Renal cortical epithelial cell (primary cell): ENCODE measurements at places on chromosomes 1 and 21. TPM values are rescaled to one million over a fixed set of nuclear protein-coding genes. Genes with fewer than 3 reads are reported as not detected.

The NEGR1 gene
- 1.6 and 14.9 TPM in 2 replicates for total RNA-seq

DNA sequence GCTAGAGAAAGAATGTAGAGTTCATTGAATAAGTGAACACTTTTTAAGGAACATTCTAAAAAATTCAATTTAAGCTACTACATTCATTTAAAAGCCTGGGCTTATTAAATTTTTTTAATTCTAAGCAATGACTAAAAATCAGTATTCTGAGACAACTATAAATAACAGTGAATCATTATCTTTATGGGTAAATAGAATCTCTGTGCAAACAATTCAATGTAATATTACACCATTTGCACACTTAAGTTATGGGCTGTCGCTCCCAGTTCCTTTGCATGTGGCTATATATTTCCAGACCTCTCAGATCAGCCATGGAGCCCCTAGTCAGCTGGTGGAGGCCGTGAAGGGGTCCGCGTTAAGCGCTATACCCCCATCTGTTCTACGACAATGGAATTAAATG lies 65.1 kb downstream of the KCNK1 start:
- DNase-seq = no peak

The ROR1 gene
- 16.5 and 17.2 TPM in 2 replicates for total RNA-seq

GRCh38 chr1:94883691-94884090 lies 43.2 kb downstream of the CNN3 start:
- peak; percentile 31 for DNase-seq

DNA sequence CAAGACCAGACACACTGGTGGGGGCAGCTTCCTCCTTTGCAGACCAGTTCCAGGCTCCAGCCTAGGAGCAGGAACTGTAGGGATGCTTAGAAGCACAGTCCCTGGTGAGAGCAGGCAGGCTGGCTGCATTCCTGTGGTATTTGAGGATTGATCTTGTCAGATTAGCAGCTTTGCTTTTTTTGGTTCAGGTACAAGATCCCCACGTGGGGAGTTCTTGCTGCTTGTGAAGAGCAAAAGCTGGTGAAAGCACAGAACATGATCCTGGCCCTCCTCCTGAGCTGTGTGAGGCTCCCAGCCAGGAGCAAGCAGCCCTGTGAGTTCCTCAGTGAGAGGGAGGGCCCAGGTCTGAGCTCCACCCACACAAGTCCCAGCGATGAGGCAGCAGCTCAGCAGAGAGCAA lies 75.3 kb upstream of the ARTN start:
- peak; percentile 63 for DNase-seq

DNA sequence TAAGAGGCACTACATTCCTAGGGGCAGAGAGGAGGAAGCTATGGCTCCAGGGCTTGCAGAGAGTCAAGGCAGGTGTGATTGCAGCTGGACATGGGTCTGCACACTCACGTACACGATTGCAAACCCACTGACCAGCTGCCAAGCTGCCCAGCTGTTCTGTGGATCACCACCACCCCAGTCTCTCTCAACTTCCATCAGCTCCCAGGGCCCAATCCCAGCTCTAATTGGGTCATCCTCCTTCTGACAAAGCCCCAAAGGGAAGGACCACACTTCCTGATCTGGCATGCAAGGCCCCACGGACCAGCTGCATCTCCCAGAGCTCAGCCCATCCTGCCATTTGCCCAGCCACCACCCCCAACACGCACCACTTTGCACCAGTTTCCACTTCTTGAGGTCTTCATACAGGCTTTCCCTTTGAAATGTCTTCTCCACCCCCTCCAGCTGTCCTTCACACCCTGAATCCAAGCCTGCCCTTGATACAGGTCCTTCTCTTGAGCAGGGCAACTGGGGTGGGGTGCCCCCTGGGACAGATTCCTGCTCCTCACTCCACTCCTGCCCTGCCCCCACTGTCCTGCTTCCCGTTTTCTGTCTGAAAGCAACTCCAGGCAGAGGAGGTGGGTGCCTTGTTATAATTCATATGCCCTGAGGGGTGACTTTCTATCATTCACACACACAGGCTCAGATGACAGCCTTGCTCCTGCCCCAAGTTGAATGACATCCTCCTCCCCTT lies 179.4 kb upstream of the EDN2 start:
- no peak for DNase-seq

The RAD54L gene
- total RNA-seq = 1.9 and 5.4 TPM in 2 replicates

The SLC2A5 gene
- 1.6 TPM in 1 of 2 replicates, not detected in the other for total RNA-seq

DNA sequence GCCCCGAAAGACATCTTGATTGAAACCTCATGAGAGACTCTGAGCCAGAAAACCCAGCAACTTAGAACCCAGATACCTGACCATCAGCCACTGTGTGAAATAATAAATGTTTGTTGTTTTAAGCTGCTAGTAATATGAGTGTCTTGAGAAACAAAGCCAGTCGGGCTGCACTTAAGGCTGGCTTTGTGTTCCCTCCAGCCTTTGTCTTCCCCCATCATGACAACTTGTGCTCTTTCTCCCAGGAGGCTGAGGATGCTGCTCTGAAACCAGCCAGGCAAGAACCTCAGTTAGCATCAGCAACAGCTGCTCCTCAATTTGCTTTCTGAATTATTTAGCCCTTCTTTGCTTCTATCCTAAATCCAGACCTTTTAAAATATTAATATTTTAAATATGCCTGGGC lies 78.2 kb downstream of the SLC16A1 start:
- no peak for DNase-seq

GRCh38 chr1:15622712-15623373 lies 5.6 kb downstream of the DDI2 start:
- DNase-seq = no peak

The MPZL1 gene
- 133 and 183 TPM in 2 replicates for total RNA-seq

- DNase-seq = peak; percentile 98
Measured at GRCh38 chr21:27572696-27573095, 605.8 kb upstream of the ADAMTS5 start.

DNA sequence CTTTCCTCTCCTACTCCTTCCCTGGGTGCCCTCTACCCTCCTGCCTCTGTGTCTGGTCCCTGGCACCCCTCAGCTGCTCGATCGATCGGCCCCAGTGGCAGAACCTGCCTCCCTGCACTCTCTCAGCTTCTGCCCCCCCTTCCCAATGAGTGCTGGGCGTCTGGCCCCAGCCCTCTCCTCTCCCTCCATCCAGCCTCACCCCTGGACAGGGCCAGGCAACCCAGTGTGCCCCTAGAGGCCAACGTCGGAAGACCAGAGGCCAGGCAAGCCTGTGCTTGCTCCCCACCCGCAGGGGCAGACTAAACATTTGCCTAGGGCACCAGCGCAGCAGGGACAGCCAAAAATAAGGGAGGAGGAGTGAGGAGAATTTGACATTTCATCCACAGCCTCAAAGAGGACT lies 43.5 kb downstream of the LGR6 start:
- no peak for DNase-seq

DNA sequence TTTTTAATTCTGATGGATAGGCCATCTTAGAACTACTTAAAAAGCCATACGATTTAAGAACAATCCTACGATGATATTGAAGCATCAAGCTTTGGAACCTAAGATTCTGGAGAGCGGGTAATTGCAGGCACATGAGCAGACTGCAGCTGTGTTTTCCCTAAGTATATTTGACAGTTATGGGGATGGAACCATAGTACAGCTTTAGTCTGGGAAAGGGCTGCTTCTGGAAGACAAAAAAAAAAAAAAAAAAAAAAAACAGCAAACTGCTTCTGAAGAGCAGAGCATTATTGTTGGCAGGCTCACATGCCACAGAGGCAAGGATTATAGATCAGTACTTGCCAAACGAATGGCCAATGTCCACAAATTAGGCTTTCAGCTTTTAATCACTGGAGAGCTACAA lies 1618.7 kb downstream of the AMY1C start:
- no peak for DNase-seq

The RNU1-3 gene
- total RNA-seq = under 0.01 TPM in 2 replicates

DNA sequence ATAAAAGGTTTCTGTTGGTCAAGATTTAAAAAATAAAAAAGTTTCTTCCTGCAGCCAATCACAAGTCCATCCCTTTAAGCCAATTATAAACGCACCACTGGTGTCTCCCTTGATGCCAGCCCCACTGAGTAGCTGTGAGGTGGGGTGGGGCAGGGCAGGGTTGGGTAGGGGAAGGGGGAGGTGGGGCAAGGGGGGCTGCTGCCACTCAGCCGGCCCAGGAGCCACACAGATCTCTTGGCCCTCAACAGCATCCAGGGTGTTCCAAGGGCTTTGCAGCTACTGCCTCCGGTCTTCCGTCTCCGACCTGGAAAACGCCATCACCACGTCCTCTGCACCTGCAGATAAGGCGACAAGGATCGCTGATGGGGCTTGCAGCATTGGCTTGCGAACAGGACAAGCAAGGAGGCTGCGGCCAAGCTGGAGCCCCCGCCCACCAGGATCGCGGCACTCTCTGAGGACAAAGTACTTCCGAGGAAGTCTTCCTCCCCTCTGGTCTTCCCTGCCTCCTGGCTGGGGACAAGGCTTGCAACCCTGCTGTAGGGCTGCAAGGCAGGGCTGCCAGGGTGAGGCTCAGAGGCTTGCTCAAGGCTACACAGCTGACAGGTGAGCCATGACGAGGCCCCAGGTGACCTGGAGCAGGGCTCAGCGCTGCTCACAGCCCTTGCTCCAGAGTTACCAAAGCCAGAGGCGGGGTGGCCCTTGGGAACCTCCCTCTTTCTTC lies 26.8 kb upstream of the CLSTN1 start:
- no peak for DNase-seq

DNA sequence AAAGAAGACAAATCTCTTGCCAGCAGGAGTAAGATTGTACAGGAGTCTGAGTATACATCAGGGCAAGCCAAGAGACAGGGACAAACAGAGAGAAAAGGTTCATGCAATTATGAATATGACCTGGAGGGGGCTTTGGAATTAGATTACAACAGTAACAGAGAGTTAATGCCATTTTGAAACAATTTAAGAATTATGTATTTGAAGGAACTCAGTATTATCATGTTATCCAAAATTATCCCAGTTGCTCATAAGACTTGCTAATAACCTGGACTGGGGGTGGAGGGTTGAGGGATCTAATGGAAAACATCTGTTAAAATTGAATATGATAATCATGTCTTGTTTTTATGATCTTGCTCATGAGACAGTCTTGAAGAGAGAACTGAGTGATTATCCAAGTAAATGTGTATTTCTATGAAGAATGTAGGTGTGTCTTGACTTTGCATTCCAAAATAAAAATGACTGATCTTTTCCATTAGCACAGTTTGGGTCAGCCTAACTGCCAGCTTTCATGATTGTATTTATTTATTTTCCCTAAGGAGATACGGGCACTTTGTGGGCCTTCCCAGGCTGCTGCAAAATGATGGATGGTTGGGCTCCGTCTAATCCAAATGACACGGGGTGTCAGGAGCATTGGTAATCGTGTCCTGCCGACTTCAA lies 117.7 kb downstream of the ERG start:
- DNase-seq = no peak

DNA sequence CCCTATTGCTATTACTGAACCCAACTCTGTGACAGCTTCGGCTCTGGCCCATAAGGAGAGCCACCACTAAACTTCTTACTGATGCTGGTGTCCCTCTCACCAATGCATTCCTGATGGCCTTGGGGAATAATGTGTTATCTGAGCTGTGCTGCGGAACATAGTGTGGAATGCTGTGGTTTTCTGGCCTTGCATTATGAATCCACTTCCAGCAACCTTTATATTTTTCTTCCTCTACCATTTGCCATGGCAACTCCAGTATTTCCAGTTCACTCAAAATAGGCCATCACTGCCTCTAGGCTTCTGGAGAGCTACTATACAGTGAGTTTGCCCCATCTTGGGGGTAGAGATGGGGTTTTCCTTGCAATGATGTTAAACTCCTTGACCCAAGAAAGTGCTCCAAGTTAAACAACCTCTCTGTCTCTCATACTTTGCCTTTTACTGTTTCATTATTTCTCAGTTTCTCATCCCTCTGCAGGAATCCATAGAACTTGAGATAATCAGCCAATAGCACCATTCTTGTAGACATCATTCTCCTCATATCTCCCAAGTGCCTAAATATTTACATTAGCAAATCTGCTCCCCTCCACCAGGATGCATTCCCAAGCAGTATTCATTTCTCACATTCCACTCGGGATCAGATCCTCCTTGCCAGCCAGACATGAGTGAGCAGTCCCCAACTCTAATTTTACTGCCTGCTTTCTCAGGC lies 11.1 kb upstream of the RAVER2 start:
- no peak for DNase-seq

DNA sequence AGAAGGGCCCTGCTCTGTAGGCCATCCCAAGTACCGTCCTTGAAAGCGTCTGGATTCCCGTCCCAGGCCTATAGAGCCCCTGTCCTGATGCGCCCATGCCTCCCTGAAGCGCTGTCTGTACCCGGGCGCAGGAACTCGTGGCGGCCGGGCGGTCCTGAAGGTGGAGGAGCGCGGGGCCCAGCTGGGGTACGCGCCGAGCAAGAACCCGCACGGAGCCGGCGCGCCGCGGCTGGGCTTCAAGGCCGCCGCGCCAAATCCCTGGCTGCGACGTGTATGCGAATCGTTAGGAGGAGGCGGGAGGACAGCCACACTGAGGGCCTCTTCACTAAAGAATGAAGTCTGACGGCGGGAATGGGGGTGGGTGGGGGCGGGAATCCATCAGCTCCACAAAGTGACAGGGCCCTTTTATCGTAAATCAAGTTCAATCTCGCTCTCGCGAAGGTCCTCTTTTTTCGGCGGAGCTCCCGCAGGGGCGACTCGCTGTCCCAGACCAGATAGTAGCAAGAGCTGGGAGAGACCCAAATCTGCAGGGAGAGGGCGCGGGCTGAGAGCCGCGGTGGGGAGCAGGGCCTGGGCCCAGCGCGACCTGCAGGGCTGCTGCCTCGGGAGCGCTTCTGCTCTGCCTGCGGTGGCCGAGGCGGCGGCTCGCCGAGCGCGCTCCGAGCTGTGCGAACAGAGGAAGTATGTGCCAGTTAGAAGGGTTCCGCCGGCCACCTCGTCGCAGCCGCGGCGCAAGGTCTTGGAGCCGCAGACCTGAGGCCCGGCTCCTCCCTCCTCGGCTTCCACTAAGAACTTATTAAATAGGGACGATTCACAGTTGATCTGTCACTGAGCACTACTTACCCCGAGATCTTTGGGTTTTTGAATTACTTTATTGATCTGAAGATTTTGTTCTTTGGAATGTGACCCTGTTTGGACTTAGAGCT lies 10.4 kb downstream of the BARHL2 start:
- DNase-seq = peak; percentile 1

The AMY2A gene
- total RNA-seq = not detected in 2 replicates

The RWDD3 gene
- 9.9 and 18.7 TPM in 2 replicates for total RNA-seq

The DMBX1 gene
- total RNA-seq = not detected in 2 replicates

- no peak for DNase-seq
Measured at GRCh38 chr1:155254714-155255242, 505 bp downstream of the ENTREP3 start.
